Dermis lymphatic vessel endothelial cell (primary cell): ENCODE measurements at places on chromosomes 13 and 19. TPM values are rescaled to one million over a fixed set of nuclear protein-coding genes. Genes with fewer than 3 reads are reported as not detected.

Gene PODNL1
- not detected in 2 replicates for total RNA-seq

Gene FGF22
- 0.09 and 0.11 TPM in 2 replicates for total RNA-seq

Gene ZNF829
- 1.3 and 1.5 TPM in 2 replicates for total RNA-seq

Gene GRAMD1A
- total RNA-seq: 27.6 and 31.9 TPM in 2 replicates

Gene CABP5
- not detected in 2 replicates for total RNA-seq

Gene NEK5
- 0.11 and 0.34 TPM in 2 replicates for total RNA-seq

Gene IFNL1
- total RNA-seq: not detected in 2 replicates
